Activated naive CD4-positive, alpha-beta T cell treated with anti-CD3 and anti-CD28 coated beads for 36 hours (primary cell): ENCODE measurements at places on chromosomes 4 and X. TPM values are rescaled to one million over a fixed set of nuclear protein-coding genes. Genes with fewer than 3 reads are reported as not detected.

DNA sequence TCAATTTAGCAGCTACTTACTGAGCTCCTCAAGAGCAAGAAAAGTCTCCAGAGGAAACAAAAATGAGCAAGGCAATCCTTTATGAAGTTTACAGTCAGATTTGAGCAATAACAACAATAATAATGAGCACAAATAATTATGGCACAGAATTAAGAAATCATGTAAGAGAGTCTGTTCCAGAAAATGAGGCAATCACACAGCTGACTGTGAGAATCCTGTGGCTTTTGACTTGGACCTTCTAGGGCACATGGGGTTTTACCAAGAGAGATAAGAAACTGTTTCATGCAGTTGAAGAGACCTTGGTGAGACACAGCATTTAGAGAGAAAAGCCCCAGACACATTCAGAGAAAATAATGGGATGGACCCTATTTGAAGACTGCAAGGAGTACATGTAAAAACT is 362.6 kb upstream of the MAGEB2 start:
- no peak for DNase-seq

- no peak for DNase-seq
These were observed 61.4 kb upstream of the ENPEP start for GRCh38 chr4:110414561-110414920.

- no peak for DNase-seq
These were observed 59.0 kb upstream of the C1QTNF7 start for GRCh38 chr4:15368856-15369255.

GRCh38 chr4:152599095-152599494 is 63.2 kb upstream of the FBXW7 start:
- DNase-seq = no peak

GRCh38 chr4:70980196-70980595 is 13.3 kb upstream of the DCK start:
- DNase-seq = no peak

DNA sequence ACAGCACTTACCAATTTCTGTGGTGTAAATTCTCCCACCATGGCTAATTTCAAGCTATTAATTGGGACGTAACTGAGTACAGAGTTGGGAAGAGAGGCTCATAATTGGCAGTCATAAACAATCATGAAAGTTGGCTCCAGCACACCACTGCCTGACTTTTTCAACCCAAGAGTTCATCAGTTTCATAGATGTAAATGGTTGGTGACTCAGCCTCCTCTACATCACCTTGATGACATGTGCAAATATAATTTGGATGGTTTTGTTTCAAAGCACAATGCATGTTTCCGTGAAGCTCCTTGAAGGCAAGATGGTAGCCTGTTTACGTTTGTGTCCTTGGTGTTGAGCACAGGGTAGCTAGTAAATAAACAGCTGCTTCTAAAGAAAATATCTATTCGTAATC is 235.1 kb downstream of the LDB2 start:
- no peak for DNase-seq

DNA sequence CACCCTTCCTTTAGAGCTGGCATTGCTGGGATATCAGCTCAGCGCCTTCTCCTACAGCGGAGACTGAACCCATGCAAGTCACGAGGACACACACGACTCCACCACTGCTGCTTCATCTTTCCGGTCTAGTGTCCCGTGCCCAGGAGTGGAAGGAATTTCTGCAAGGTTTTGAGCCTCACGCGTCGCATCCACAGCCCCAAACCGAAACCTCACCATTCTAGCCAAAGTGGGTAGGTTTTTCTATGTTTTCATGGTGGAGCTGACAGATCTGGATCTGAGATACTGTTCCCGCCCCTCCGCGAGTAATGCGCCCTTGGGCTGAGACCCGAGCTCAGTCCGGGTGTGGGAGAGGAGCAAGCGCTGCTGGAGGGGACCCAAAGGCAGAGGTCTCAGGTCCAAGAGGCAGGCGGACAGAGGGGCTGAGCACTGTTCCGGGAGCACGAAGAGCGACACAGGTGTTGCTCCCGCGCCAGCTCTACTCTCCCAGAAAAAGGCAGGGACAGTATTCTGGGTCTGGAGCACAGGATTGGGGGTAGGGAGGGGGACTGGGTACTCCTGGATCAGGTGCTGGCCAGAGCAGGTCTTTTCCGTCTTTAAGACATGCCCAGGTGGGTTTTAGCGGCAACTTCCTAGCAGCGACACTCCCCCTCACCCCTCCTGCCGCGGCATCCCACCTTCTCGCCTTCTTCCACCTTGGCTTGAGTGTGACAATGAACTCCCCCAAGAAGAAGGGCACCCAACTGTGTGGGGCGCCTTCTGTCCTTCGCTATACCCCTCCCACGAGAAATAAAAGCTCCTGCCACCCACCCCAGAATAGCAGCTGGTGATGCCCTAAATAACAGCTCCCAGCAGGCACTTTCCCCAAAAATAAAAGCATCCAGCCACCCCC is 1.8 kb downstream of the EPHA5 start:
- no peak for DNase-seq

- no peak for DNase-seq
These were observed 89.6 kb downstream of the SCD5 start for GRCh38 chr4:82708982-82709381.

GRCh38 chr4:139020384-139020783 is 4.8 kb downstream of the NOCT start:
- DNase-seq = no peak

DNA sequence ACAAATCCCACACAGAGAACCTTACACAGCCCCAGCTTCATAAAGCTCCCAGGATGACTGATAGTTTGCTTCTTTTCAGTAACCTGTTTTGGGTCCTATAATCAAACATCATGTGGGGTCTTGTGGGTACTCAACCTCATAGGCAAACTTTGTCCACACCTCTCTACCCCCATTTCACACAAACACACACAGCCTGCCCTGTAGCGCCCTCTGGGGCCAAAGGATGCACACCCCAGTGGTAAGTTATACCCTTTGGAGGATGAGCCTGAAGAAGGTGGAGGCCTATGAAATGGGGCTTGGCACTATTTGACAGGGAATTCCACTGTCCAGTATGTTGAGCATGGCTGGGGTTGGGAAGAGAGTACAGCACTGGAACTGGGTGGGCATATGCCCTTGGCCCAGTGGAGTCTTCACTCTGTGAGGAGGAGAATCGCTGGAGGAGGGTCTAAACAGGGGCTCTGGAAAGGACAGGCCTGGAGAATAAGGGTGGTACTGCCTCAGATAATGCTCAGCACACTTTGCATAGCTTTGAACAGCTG is 30.5 kb upstream of the COL25A1 start:
- peak; percentile 55 for DNase-seq

DNA sequence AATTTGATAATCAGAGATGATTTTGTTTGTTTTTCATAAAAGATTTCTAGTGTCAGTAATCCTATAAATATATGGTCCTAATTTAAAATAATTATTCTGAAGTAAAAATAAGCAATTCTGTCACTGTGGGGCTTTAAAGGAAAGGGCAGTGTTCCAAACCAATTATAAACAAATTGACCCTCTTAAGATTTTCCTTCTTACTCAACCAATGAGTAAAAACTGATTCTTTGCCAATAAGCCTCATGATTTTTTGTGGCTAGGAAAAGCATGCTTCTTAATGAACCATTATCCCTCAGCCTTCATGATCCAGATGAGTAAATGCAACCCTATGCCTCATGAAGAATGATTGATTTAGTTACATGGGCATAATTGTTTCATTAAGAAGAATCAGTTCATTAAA is 1010.4 kb downstream of the ADGRL3 start:
- no peak for DNase-seq

GRCh38 chr4:118235566-118236120 is 117.2 kb downstream of the PRSS12 start:
- DNase-seq = no peak

GRCh38 chrX:150768580-150769190 is 75.5 kb downstream of the MTMR1 start:
- no peak for DNase-seq

GRCh38 chrX:3257471-3257870 is 89.0 kb downstream of the MXRA5 start:
- DNase-seq = no peak

DNA sequence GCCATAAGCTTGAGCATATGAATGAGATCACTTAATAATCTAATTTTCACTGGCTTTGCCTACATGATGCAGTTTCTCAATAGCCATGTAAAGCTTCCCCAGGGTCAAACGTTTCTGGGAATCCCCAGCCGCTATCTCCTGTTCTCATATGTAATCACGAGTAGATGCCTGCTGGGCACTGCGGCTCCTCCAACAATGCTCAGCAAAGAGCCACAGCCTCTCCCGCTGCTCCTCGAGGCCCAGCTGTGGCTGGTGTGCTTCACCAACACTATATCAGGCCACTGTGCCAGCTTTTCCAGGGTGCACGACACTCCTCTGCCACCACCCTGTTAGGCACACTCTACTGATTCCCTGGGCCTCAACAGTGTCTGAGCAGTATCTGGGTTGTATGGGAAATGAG is 78.3 kb upstream of the RASGEF1B start:
- DNase-seq = no peak

DNA sequence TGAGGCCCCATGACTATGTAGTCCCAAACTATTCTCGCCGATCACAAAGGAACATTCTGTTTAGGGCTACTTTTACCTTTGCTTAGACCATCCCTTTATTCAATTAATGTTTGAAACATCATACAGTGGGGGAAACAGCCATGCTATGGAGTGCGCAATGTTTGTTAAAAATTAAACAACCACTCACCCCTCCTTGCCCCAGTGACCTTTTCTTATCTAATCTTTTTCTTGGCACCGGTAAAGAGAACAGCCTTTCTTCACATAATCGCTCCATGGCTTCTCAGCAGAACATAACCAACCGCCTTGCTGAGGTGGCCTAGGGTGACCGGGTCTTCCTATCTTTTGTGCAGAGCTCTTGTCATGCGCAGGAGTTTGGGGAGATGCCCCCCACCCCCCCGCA is 152.6 kb downstream of the VCX3A start:
- no peak for DNase-seq

GRCh38 chr4:102405821-102406401 is 60.6 kb upstream of the SLC39A8 start:
- no peak for DNase-seq

- no peak for DNase-seq
These were observed 46.0 kb downstream of the USP38 start for GRCh38 chr4:143230683-143231082.

DNA sequence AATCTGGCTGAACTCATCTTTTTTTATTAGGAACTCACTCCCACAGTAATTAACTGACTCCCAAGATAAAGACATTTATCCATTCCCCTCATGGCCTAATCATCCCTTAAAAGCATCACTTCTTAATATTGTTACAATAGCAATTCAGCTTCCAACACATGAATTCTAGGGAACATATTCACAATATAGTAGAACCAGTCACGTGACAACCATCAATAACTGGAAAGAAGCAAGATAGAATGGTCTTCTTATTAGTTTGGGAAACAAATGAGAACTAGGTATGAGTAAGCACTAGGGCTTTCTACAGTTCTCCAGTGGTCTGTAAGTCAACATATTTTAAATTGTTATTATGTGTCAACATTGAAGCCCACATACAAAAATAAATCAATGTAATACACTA is 170.1 kb downstream of the KLHL4 start:
- DNase-seq = no peak

- DNase-seq = no peak
These were observed 30.4 kb downstream of the GNL3L start for GRCh38 chrX:54560411-54560810.

DNA sequence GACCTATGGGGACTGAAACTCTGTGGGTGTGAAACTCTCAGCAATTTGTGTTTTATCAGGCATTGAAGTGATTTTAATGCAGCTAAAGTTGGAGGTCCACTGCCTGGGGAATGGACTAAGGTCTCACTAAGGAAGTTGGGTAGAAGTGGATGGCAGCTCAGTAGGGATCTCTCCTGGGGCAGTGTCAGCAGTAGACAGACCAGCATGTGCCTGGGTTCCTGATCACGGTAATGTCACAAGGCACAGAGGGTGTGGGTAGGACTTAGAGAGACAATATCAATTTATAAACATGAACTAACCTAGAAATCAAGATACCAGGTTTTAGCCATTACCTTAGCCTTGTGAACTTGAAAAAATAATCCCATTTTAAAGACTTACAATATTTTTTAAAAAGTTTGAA is 380.3 kb upstream of the LCORL start:
- no peak for DNase-seq

DNA sequence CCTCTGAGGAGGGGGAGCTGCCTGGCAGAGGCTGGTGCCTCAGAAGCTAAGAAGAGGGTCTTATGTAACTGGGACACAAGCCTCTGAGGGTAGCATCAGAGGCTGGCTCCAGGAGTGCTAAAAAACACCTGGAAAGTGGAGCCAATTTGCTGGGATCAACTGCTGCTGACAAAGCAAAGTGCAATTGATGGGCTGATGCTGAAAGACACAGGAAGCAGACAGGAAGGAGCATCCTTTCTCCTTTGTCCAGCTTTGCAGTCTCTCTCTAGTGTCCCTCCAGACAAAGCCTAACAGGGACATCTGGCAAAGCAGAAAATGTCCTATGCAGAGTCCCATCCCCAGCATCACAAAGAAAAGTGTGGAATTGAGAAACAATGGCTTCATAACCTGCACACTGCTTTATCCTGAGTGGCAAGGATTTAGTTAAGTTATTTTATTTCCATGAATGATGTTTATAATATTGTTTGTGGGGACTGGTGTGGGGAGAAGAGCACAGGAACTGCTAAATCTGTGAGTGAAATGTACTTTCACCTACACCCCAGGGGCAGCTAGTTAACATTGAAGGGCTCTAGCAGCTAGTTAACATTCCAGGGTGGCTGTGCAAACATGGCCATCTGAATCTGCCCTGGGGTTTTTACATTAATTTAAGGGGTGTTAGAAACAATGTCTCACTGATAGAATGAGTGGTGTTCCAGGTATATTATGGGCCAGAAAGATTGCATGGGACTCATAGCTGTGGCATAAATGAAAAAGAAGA is 25.6 kb upstream of the MBTPS2 start:
- no peak for DNase-seq

DNA sequence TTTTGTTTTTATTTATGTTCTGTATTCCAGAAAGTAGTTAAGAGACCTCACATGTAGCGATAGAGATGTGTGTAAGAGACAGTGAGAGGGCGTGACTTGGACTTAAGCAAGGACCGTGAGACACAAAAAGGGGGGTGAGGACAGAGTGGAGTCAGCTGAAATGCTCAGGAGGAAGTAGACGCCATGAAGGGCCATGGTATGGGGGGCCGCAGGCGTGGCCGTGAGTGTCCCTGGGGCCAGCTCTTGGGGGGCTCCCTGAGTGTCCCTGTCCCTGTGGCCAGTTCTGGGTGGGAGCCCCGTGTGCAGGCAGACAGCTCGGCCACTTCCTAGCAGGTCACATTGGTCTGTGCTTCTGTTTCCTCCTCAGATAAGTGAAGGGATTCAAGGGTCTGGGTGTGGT is 23.0 kb upstream of the MSANTD1 start:
- no peak for DNase-seq

GRCh38 chr4:60133375-60133774 is 1066.8 kb upstream of the ADGRL3 start:
- DNase-seq = no peak

Gene EVC
- total RNA-seq = 0.17 TPM

Gene SPP1
- not detected for total RNA-seq

Gene HPGDS
- total RNA-seq = not detected

Gene CT47B1
- total RNA-seq = not detected

Gene CLDN34
- total RNA-seq = not detected

Gene TRO
- 4.0 TPM for total RNA-seq

Gene PABPC5
- total RNA-seq = not detected

Gene TRAM1L1
- total RNA-seq = not detected

Gene F8A1
- 33.7 TPM for total RNA-seq

Gene SULT1E1
- total RNA-seq = not detected

Gene NLGN3
- 0.81 TPM for total RNA-seq

Gene GLOD5
- not detected for total RNA-seq

Gene RBM41
- 10.4 TPM for total RNA-seq

Gene PWWP3B
- not detected for total RNA-seq

Gene TBC1D8B
- 1.2 TPM for total RNA-seq

Gene GAGE12H
- not detected for total RNA-seq

Gene USP17L19
- total RNA-seq = not detected

Gene GSX2
- not detected for total RNA-seq

Gene RBMXL3
- total RNA-seq = not detected
